NT2/D1 (cell line): ENCODE measurements at places on chromosomes 1 and 21.

- no peak for DNase-seq
These were observed 6.4 kb upstream of the KANK4 start for GRCh38 chr1:62325681-62326080.

DNA sequence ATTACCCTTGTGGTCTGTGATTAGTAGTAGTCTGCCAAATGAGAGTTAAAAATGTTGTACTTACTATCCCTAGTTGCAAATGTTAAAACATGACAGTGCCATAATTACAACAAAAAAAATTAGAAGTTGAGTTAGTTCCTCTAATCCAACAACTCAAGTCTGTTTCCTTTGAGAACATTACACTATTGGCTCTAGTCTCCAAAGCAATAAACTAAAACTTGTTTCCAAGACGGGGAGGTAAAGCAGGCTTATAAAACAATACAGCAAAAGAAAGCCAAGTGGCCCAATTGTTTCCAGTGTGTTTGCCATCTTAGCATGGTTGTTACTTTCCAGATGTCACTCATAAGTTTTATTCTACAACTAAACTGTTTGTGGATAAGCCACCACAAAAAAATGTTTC, 11.6 kb downstream of the KYAT3 start:
- DNase-seq, result no peak

DNA sequence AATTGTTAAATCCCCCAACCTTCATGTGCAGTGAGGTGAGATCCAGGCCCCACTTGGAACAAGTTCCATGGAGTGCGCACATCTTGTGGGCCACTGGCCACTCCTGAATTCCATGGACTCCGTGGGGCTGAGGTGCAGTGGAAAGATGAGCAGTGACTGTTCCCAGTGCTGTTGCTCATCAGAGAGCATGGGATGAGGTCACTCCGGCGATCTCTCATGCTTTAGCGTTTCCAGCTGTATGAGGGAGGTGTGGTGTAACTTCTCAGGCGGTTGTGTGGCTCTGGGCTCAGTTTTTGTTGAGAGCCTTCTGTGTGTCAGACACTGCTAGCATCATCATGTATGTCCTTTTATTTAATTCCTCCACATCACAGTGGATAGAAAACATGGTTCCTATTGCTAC, 96.2 kb downstream of the GALNT2 start:
- no peak for DNase-seq

DNA sequence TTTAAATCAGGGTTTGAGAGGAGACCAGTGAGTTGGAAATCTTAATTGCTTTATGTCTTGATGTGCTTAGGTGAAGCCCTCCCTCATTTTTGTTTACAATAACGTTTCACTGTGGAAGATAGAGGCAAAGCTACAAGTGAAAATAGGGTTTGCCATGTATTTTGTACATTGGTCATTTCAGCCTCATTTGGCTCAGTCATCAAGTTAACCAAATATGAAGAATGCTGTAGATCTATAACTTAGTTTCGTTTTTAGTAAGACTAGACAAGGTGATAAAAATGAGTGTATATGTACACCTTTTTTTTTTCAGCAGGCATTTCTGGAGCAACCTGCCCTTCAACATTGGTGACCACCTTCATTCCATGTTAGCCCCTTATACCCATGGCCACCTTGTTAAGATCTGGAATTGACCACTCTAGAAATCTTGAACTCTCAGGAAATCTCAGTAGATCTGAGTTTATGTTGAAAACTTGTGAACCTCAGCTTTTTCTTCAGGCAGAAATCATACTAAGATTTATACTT, 2.9 kb downstream of the NFYC start:
- no peak for DNase-seq
